Stimulated activated CD4-positive, alpha-beta T cell treated with anti-CD3 and anti-CD28 coated beads, Interleukin-1b, Interleukin-23, amount 100 ng/mL, for 1 hour (primary cell): ENCODE measurements at places on chromosomes 2 and 18.

DNA sequence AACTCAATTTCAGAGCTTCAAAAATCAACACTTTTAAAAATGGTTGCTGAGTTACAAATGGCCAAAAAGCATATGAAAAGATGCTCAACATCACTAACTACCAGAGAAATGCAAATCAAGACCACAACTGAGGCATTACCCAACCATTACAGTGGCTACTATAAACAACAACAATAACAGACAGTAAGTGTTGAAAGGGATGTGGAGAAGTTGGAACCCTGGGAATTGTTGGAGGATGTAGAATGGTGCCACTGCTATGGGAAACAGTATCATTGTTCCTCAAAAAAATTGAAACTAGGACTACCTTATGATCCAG is 173.3 kb upstream of the SPRED2 start:
- DNase-seq = no peak

GRCh38 chr2:223117533-223117932 is 65.5 kb downstream of the KCNE4 start:
- no peak for DNase-seq

DNA sequence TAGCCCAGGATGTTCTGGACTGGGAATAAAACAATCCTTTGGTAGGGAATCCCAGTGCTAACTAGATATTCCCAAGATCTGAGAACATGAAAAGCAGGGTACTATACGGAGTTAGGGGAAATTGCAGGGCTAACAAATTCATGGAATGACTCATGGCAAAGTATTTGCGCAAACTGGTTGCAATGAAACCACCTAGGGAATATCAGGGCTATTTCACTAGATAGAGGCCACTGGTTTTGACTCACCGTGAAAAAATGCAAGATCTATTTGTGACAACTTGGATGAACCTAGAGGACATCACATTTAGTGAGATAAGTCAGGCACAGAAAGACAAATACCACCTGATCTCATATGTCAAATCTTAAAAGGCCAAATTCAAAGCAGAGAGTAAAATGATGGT is 233.3 kb downstream of the MBD2 start:
- DNase-seq = no peak

DNA sequence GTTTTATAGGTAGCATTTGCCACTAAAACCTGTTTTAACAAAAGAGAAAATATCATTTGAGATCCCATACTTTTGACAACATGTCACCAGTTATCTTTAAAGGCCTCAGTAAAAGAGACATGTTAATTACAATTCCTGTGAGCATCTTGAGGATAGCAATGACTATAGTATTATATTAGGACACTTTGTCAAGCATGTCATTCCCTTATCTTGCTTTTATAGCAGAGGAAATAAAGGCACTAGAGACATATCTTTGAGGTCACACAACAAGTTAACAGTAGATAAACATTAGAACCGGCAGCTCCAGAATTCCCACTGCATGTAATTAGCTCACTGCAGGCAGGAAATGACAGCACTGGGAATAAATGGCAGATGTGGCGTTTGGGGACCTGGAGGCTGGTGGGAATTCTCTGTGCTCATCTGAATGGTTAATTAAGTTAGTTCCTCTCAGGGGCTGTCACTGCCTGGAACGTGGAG is 25.9 kb downstream of the LYPD6B start:
- DNase-seq = no peak

- DNase-seq = no peak
Measured at GRCh38 chr2:187497858-187498463, 49.9 kb upstream of the CALCRL start.

DNA sequence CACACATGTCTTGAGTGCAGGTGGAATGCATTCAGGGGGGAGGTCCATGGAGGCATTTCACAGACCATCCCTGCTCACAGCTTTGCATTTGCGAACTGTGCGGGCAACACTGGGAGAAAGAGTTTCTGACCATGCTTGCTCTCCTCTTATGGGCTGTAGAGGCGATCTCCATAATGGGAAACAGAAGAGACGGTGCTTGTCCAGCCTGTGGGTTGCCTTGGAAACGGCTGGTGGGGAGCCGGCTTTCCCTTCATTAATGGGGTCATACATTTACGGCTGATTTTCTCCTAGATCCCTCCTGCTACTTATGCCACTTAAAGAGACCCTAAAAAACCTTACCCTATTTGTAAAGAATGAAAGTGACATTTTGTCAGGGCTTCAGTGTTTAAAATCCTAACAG is 147.4 kb downstream of the SOX11 start:
- DNase-seq = no peak

- peak; percentile 41 for DNase-seq
Measured at GRCh38 chr2:26330114-26330549, 15.8 kb upstream of the SELENOI start.

DNA sequence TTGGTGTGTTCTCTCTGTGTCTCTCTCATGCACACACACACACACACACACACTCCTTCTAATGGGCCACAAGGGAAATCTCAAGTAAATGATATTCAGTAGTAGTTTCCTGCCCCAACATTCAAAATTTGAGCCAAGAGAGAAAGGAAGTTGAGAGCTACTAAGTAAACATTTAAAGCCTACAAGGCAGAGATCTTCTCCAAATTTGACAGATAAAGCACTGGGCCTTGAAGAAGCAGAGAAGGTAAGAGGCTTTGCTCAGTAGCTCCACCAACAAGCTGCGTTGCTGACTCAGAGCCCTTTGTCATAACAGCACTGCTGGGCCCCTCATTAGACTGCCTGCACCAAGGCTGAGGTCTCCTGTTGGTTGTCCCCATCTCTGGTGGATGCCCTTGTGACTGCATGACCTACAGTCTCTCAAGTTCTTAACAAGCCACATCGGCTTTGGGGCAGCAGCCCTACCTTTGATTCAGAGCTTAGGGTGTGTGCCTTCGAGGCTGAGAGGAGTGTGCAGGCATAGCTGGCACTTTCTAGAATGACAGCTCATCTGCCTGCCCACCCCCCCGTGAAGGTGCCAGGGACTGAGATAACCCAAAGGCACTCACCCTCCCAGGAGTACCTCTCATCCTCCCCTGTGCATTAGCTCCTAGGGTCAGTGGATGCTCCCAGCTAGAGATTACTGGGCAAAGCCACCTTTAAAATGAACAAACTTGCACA is 32.3 kb upstream of the NEB start:
- DNase-seq = no peak

GRCh38 chr2:223001797-223002175 is 50.2 kb upstream of the KCNE4 start:
- no peak for DNase-seq

DNA sequence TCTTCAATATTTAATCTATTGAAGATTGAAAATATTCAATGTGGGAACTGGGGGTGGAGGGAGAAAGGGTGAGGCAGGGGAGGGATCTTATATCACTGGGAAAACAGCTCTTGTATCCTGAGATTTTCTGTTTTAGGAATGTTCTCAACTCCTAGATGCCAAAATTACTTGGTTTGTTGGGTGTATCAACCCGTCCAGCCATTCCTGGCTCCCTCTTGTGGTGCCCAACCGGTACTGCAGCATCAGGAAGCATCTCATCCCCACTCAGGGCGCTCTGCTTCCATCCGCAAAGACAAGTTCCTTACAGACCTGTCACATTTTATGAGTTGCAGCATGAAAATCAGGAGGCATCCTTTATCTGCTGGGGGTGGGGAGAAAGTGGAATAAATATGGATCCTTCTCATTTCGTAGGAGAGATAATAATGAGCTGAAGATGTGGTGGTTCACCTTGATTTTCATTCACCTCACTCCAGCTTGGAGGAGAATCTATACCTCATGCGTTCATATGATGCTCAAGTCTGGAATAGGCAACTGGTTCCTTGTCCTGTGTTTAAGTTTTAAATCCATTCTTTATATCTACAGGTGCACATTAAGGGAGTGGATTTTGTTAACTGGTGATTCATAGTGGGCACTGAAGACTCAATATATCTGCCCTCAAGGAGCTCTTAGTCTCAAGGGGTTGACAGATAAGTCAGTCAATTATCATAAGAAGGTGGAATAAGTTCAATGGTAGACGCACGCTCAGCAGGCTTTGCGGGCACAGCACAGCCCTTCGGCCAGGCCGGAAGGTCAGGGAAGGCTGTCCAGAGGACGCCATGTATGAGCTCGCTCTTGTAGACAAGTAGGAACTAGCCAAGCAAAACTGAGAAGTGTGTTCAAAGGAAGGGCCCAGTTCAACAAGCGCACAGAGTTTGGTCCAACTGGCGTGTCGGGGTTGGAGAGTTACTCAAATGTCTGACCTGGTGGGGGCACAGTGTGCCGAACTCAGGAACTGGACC is 127.3 kb downstream of the RNF144A start:
- peak; percentile 38 for DNase-seq

DNA sequence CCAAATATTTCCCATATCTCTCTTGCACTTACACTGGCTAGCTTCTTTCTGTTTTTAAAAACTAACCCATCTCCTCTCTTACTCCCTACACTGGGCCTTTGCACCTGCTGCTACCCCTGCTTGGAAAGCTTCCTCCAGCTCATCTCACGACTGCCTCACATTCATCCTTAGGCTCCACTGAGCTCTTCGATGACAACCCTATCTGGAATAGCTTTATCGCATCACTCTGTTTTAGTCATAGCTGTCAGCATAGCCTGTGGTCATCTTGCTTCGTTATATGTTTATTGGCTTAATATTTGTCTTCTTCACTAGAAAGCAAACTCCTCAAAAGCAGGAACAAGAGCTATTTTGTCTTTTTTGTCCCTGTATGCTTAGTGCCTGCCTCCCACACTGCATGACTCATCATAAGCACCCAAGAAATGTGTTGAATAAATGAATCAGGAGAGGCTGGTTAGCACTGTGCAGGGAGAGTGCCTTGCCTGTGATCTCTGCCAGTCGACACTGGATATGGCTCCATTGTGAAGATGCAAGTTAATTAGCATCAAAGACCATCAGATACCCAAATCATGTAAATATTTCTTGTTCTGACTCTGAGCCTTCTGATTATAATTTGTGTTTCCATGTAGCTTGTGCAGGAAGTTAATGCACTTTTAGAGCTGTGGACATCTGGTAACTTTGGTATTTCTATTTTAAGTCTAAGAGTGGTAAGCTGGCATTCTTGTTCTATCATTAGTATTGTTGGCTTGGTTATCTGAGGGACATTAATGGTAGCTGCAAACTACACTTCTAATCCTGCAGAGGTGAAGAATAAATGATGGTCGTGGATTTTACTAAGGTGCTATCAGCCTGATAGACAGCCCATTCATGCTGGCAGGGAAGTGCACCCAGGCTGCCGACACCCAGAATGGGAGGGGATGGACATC is 10.3 kb upstream of the DYTN start:
- no peak for DNase-seq

GRCh38 chr2:98444436-98445176 is at the start of gene INPP4A:
TSS of gene INPP4A (plus strand) at chr2:98444858. CDS start at chr2:98520049, 75,191 bp downstream.
- DNase-seq = peak; percentile 73

- no peak for DNase-seq
Measured at GRCh38 chr2:232437195-232437571, 18.8 kb upstream of the ALPI start.

DNA sequence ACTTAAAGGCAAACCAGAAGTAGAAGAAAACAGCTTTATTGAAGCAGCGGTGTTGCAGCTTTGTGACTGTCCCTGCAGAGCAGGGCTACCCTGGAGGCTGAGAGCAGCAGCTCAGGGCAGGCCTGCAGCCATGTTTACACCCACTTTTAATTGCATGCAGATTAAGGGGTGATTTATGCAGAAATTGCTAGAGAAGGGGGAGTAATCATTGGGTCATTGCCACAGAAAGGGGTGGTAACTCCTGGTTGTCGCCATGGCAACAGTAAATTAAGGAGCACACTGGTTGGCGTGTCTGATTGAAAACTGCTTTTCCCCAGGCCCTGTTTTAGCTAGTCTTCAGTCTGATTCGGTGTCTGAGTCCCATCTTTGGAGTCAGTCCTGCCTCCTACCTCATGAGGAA is 195.4 kb upstream of the HDAC4 start:
- no peak for DNase-seq

- no peak for DNase-seq
Measured at GRCh38 chr18:50559752-50560680, at the start of gene MAPK4. TSS of gene MAPK4 (plus strand) at chr18:50560087. CDS start at chr18:50663959, 103,872 bp downstream.

DNA sequence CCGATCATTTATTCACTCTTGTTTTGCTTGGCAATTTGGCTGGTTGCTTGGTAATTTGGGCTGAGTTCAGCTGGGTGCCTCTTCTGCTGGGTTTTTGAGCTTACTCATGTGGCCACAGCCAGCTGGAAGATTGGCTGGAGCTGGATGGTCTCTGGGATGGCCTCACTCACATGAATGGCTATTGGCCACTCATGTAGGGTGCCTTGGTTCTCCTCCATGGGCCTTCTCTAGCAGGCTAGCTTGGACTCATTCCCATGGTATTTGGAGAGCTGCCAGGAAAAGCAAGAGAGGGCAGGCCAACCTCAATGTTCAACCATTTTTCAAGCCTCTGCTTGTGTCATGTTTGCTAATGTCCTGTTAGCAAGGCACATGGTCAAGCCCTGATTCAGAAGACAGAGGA is 16.9 kb downstream of the ZAP70 start:
- DNase-seq = no peak

GRCh38 chr2:118003396-118003824 is 10.5 kb downstream of the CCDC93 start:
- no peak for DNase-seq

DNA sequence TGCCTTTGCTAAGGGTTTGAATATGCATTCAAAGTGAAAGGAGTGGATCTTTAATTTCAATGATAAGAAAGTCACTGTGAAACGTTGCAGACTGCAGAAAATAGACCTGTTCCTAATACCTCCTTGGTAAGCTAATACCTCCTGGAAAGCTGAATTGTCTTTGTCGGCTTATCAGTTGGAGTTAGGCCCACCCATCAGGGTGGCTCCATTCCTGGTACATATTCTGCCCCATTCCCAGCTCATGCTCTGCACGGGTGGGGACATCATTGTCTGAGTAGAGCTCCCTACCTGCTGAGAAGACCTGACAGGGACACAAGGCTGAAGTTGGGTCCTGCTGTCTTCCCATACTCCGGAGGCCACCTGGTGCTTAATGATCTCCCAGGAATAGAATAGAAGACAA is 203.3 kb downstream of the EN1 start:
- DNase-seq = no peak

GRCh38 chr2:46117379-46117778 is 179.8 kb upstream of the EPAS1 start:
- no peak for DNase-seq

DNA sequence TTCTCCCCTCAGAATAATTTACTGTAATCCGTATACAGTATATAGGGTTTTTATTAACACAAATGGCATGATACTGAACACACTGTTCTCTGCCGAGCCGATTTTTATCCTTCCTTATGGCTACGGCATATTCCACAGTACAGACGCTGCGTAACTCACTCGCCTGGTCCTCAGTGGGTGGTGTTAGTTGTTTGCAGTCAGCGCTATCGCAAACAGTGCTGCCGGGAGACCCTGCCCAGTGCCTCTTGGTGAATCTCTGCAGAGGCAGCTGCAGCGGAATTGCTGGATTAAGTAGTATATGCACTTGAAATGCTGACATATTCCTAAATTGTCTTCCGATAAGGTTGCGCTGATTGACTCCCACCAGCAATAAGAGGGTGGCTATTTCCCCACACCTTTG is 73.9 kb downstream of the MARCO start:
- DNase-seq = no peak

GRCh38 chr2:165970663-165971062 is 17.1 kb upstream of the TTC21B start:
- no peak for DNase-seq

GRCh38 chr18:72161691-72162090 is 382.5 kb downstream of the CBLN2 start:
- DNase-seq = no peak
